Uterus (tissue), 4 donors: ENCODE measurements at places on chromosomes 3 and 15. TPM values are rescaled to one million over a fixed set of nuclear protein-coding genes. Genes with fewer than 3 reads are reported as not detected.

GRCh38 chr3:139204728-139205127 is 139.1 kb upstream of the MRPS22 start:
- DNase-seq = no peak

DNA sequence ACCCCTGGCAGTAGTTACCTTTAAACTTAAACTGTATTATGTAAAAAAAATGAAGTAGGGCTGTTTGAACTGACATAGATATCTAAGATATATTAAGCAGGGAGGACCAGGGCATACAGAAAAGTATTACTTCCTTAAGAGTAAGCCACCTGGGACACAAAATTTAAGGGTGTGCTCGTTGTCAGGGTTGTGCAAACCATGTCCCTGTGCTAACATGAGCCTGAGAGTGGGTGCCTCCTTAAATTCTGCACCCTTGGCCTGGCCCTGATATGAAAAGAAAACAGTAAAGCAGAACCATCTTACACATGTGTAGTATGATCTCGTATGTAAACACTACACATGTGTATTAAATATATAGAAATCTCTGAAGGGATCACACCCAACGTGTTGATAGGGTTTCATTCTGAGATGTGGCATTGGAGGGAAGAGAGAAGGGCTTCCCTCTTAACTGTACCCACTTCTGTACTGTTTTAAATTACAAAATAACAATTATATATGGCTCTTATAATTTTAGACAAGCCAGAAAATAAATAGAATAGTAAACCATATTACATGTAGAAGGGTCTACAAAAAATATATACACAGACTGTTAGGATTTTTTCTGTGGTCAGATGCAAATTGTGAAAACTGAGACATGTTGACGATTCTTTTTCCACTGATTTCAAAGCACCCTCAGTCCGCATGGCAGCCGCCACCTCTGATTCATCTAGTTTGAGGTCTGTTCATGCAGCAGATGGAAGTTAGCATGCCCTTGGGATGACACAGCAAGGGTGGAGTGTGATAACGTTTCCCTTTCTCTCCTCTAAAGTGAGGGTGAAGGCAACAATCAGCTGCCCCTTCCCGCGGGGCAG is 400.8 kb upstream of the PROK2 start:
- DNase-seq = no peak

- DNase-seq = no peak
These were observed 311.7 kb upstream of the DPH6 start for GRCh38 chr15:35857567-35858226.

The CYP11A1 gene
- not detected for total RNA-seq

GRCh38 chr3:52248816-52249547 is 3.4 kb downstream of the PPM1M start:
- DNase-seq = peak; percentile 55

GRCh38 chr15:60782316-60782715 is 303.4 kb upstream of the ICE2 start:
- no peak for DNase-seq
